ENCODE measurements at places on chromosomes 2 and 18.
A peak's percentile ranks its signal among the peaks of the same experiment; 100 is the strongest.

DNA sequence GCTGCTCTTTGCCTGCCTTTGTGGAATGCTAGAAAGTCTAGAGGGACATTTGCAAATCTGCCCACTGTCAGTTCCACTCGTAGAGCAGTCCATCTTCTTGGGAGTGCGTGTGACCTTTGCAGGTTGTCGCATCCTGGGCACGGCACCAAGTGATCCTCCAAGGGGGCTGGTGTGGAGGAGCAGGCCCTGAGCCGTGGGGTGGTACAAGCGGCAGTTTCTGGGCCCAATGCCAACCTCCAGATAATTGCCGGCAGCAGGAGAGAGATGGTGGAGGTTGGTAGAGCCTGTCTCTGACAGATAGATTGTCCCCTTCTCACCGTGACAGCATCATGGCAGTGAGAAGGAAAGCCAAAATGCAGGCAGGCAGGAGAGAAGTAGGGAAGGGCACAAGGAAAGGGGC is 150.7 kb upstream of the SLC14A2 start:
- DNase-seq, result no peak

DNA sequence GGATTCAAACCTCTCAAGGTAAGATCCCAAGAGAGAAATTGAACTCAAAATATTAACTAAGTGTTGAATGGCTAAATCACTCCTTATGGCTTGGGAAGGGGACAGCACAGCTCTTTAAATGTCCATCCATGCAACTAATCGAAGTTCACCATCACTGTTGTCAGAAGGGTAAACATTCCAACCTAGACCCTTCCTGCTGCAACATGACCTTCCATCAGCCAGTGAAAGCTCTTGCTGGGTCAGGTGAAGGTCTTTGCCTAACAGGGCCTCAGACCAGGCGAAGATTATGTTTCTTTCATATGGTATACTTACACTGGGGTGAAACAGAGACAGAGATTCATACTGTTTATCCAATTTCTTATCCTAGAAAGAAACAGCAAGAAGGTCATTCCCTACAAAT is 16.4 kb downstream of the IAH1 start:
- no peak for DNase-seq

DNA sequence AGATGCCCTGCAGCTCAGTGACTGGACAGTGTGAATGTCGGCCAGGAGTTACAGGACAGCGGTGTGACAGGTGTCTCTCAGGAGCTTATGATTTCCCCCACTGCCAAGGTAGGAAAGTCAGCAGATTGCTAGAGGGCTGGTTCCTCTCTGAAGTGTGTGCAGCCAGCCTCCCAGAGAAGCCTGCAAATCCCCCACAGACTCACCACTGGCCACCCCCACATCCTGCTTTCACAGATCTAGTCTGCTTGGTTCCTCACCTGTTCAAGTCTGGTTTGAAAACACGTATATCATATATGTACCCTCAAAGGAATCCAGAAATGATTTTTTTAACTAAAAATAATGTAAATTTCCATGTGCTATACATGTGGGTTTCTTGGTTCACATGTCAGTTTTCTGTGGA is 121.1 kb downstream of the LAMA3 start:
- no peak for DNase-seq

DNA sequence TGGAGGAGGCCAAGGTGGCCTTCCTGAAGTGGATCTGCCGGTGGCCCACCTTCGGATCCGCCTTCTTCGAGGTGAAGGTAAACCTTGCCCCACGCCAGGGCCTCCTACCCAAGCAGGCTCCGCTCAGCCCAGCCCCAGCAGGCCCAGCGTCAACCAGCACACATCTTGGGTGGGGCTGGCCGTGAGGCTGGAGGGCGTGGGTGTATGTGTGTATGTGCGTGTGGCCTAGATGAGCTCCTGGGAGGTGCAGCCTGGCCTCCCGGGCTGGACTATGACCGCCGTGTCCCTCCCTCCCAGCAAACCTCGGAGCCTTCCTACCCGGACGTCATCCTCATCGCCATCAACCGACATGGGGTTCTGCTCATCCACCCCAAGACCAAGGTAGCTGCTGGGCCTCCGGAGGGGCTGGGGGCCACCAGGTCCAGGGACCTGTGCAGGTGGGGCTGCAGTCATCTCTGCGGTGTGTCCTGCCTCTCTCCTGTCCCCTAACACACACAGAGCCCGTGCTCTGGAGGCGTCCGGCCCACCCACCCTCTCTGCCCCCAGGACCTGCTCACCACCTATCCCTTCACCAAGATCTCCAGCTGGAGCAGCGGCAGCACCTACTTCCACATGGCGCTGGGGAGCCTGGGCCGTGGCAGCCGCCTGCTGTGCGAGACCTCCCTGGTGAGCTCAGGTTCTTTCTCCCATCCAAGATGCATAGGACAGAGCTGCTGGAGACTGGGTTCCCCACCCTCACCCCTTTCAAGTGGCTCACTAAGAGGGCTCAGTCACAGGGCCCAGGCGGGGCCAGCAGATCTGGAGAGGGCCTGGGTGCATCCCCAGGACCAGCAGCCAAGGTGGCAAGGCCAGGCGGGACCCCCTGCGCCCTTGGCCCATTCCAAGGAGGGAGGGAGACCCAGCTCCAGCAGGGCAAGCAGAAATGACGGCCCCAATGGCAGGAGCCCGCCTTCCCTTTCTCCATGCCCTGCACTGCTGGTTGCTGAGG is 9.4 kb upstream of the GPR17 start:
- DNase-seq, result no peak

DNA sequence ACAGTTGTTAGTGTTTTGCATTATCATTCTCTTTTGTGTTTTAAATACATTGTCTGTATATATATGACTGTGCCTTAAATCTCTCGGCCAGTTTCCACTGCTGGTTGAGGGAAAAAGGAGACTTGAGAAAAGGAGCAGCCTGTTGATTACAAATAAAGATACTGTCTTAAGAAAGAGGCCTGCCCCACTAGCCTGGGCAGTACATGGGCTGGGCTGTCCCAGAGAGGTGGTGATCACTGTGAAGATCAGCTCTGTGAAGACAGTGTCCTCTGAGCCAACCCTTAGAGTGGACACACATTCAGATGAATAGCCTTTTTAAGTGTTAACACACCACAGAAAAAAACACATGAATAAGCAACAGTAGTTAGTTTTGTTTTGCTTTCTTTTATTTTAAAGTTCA is 10.0 kb upstream of the OTX1 start:
- DNase-seq, result no peak

DNA sequence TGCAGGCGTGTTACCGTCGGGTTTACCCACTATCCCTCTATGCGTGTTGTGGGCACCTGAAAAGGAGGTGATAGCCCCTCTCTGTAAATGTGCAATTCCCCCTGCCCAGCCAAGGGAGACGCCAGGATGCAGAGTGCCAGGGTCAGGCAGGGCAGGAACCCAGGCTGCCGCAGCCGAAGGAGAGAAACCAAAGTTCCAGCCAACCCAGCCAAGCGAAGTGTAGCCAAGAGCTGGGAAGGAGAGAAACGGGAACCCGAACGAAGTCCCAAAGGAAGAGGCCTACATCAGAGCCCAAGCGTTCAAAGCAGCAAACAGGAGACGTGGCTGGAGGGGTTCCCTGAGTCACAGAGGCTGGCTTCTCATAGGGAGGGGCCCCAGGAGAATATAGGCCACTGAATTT is 24.2 kb upstream of the SPR start:
- no peak for DNase-seq

- peak; percentile 20 for DNase-seq
Observed at GRCh38 chr2:46329803-46330775, 32.9 kb downstream of the EPAS1 start.

- no peak for DNase-seq
Observed at GRCh38 chr2:184611361-184612085, 13.2 kb downstream of the ZNF804A start.

- DNase-seq, result no peak
Observed at GRCh38 chr2:201149064-201149820, 33.3 kb downstream of the CFLAR start.

DNA sequence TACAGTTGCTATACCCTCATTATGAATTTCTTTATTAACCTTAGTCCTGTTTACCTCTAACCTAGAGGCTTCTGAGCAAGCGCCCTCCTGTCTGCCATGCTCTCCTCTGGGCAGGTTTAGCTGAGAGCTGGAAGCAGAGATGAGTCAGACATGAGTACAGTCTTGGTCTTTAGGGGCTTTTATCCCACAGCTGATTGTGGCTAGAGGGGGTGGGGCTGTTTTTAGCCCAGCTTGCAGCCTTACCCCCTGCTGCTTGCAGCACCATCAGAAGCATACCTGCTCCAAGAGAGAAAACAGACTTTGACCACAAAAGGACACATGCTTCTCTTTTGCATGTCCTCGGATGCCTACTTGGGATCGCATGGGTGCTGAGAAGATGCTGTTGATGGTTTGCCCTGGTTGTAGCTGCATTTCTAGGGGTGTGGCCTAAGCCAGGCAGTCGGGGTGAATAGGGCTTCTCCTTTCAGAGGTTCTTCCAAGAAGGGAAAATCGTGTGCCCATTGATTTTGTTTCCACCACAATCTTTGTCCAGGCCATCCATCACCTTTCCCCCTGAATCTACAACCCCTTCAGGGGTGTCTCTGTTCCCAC is 115.0 kb upstream of the LGALSL start:
- DNase-seq, result peak; percentile 11

All from activated CD4-positive, alpha-beta T cell treated with anti-CD3 and anti-CD28 coated beads, Interleukin-2, amount 50 U/mL, for 16 hours (primary cell).